ENCODE measurements at places on chromosomes 6 and 20.

DNA sequence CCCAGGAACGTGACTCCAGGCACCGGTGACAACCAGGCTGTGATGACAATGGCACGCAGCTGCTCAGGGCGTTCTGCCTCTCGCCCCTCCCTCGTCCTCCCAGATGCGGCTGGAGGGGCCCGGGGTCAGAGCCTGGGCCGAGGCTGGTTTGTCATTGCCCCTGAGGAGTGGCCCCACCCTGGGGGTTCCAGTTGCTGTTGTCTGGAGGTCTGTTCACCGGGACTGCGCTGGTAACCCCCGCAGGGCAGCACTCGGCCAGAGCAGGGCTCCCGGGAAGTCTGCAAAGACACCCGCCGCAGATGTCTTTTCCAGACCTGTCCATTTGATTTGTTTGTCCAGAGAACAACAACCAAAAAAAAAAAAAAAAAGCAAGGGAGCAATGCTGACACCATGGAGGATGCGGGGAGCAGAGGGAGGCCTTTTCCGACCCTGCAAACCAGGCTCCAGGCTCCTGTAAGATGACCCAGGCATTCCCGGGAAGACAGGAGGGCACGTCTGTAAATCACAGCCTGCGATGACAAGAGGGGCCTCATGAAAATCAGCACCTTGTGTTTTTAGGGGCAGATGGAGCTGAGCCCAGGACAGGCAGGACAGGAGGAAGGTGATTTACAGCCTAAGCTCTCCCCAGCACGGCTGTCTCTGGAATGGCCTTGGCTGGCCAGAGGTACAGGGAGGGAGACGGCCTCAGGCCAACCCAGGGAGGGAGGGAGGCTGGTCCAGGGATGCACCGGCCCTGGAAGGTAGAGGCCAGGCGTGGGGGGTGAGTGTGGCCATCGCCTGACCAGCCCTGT, 189.3 kb downstream of the ERMARD start:
- DNase-seq = no peak

DNA sequence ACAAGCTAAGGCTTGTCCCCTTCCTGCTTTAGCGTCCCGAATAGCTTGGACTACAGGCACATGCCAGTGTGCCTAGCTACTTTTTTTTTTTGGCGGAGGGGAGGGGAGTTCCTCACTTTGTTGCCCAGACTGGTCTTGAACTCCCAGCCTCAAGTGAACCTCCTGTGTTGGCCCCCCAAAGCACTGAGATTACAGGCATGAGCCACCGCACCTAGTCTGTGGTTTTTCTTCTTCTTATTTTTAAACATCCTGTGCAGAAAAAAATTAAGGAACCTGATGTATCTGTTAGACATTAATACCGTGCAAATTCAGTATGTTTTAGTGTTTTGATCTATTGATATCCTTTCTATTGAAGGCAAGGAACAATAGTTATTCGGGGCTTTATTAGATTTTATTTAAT, 25.7 kb downstream of the HIVEP1 start:
- DNase-seq = no peak

GRCh38 chr20:37406010-37406998, 60.4 kb downstream of the SRC start:
- no peak for DNase-seq

- no peak for DNase-seq
Observed at GRCh38 chr6:30463651-30464618, 25.4 kb upstream of the HLA-E start.

GRCh38 chr6:170416303-170416702, 109.7 kb downstream of the FAM120B start:
- DNase-seq = no peak

DNA sequence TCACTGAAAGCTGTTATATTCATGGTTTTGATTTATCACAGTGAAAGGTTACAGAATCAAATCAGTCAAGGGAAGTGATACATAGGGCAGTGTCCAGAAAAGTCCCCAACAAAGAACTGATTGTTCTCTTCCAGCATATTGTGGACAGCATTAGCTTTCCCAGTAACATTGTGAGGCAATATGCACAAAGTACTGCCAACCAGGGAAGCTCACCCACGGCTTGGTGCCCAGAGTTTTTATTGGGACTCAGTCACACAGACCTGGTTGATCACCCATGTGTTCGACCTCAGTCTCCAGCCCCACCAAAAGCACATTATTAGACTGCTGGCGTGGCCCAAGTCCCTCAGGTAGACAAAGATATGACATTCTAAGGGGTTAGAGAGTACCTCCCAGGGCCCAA, 76.0 kb downstream of the LCA5 start:
- no peak for DNase-seq

GRCh38 chr6:125013938-125014660, 51.9 kb downstream of the RNF217 start:
- no peak for DNase-seq

GRCh38 chr6:36033935-36034334, 6.3 kb downstream of the MAPK14 start:
- DNase-seq = no peak

GRCh38 chr20:41182296-41183212, 45.2 kb downstream of the PLCG1 start:
- DNase-seq = peak; percentile 19

GRCh38 chr20:37796733-37797132, 102.9 kb downstream of the CTNNBL1 start:
- no peak for DNase-seq

GRCh38 chr6:54541541-54541940, 233.3 kb downstream of the TINAG start:
- DNase-seq = no peak

GRCh38 chr6:147849401-147850330, 341.2 kb downstream of the SAMD5 start:
- no peak for DNase-seq

- DNase-seq = no peak
Observed at GRCh38 chr6:170185175-170185978, 105.5 kb downstream of the DLL1 start.

DNA sequence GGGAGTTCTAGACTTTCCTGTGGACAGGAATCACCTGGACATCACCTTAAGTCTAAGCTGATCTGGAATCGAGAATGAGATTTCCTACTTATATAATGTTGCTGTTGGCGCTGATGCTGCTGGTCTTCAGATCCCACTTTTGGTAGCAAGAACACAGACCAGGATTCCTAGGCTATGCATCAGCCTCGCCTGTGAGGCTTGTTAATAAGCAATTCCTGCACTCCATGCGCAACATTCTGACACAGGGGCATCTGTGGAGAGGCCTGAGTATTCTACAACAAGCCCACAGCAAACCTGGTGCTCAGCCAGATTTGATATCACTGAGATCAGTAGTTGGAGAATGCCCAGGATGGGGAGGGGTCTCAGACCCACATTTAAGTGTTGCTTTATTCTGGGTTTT, 52.0 kb upstream of the TRIM26 start:
- DNase-seq = no peak

DNA sequence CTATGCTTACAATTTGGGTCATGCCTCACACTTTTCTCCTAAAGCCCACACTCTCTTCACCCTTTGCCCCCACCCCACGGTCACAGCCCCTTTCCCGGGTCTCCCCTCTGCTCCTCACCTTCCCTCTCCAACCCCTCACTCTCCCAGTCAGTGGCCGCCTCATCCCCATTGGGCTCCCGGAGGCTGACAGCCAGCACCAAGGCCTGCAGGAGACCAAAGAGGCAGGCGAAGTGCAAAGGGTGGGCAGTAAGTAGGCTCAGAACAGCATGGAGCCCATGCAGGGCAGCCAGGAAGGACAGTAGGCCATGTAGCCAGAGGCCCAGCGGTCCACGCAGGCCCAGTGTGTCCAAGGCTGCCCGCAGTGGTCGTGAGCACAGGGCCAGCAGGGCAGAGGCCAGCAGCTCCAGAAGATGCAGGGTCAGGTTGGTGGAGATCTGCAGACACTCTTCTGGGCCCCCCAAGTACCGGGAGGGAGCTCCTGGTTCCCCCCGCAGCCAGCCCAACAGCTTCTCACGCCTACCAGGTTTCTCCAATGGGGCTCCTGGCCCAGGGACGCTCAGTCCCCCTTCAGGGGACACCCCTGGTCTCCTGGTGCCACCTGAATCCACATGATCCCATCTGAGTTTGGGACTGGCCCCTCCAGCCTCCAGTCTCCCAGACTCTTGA, 1.5 kb downstream of the C6orf47 start:
- DNase-seq = no peak

GRCh38 chr20:47557218-47557617, 55.5 kb downstream of the NCOA3 start:
- no peak for DNase-seq

Data from H9 (cell line).